ENCODE measurements at places on chromosomes 1 and 21. TPM values are rescaled to one million over a fixed set of nuclear protein-coding genes. Genes with fewer than 3 reads are reported as not detected.

GRCh38 chr1:119204961-119205357 is 64.5 kb upstream of the WARS2 start:
- H3K27me3 ChIP-seq, result no peaks in the 10 kb centered on the region
- H3K4me3 ChIP-seq, result no peak overlapping the region
- H3K36me3 ChIP-seq, result no peaks in the 10 kb centered on the region
- no peak overlapping the region for H3K27ac ChIP-seq

- H3K4me3 ChIP-seq, result no peak overlapping the region
- DNase-seq, result no peak
- H3K36me3 ChIP-seq, result no peaks in the 10 kb centered on the region
- H3K27ac ChIP-seq, result no peak overlapping the region
- no peaks in the 10 kb centered on the region for H3K27me3 ChIP-seq
Observed at GRCh38 chr1:189782295-189782694, 695.4 kb downstream of the BRINP3 start.

DNA sequence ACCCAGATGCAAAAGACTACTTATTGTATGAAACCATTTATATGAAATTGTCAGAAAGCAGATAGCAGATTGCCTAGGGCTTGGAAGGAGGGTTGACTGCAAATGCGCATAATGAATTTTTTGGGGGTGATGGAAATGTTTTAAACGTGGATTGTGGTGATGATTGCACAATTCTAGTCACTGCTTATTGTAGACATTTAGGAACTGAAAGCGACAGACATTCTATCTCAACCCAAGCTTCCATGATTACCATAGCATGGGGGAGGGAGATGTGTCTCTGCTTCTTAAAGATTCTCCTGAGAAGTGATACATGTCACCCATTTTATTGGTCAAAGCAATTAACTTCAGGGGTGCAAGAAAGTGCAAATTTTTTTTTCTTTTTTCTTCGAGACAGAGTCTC is 2.8 kb upstream of the MTF2 start:
- no peaks in the 10 kb centered on the region for H3K27me3 ChIP-seq
- DNase-seq, result no peak
- no peaks in the 10 kb centered on the region for H3K36me3 ChIP-seq
- H3K27ac ChIP-seq, result no peak overlapping the region
- H3K4me3 ChIP-seq, result no peak overlapping the region

DNA sequence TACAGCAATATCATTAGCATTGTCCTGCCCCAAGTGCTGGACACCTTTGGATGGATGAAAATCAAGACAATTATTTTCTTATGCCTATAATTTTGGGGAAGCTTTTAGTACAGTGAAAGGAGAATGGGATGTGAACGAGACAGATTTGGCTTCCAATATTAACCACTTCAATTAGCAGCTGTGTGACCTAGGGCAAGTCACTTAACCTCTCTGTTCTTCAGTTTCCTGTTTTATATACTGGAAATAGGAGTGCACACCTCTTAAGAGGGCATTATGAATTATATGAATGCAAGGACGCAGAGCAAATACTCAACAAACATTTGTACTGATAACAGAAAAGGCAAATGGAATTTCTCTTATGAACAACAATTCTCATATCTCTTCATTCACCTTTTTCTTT is 18.5 kb downstream of the CYP2J2 start:
- H3K4me1 ChIP-seq, result no peaks in the 10 kb centered on the region
- peaks cover 2% of the 10 kb centered on the region for H3K27me3 ChIP-seq
- no peak overlapping the region for H3K4me3 ChIP-seq
- no peak overlapping the region for H3K27ac ChIP-seq
- no peaks in the 10 kb centered on the region for H3K36me3 ChIP-seq

DNA sequence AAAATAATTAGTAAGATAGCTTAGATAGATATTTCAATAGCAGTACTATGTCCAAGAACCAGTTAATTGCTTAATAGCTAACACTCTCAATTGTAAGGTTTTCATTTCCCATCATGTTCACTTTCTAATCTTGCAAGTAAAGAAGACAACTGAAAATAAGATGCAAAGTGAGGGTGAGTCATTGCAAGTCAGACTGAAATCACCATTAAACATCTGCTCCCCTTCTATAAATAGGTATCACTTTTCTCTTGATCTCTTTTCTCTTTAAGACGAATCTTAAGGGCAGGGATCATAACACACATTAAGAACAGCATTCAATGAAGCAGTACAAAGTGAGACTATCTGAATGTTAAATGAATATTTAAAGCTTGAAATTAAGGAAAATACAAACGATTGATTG is 40.4 kb downstream of the UBR4 start:
- peaks cover 35% of the 10 kb centered on the region for H3K36me3 ChIP-seq
- no peak for DNase-seq
- no peak overlapping the region for H3K4me3 ChIP-seq
- H3K4me1 ChIP-seq, result no peaks in the 10 kb centered on the region
- no peak overlapping the region for H3K27ac ChIP-seq

GRCh38 chr1:204449678-204450280 is 38.2 kb upstream of the PPP1R15B start:
- H3K4me1 ChIP-seq, result no peaks in the 10 kb centered on the region
- H3K36me3 ChIP-seq, result no peaks in the 10 kb centered on the region
- no peak overlapping the region for H3K27ac ChIP-seq
- DNase-seq, result peak; percentile 50

GRCh38 chr21:27292783-27293182 is 325.9 kb upstream of the ADAMTS5 start:
- no peak overlapping the region for H3K27ac ChIP-seq
- H3K36me3 ChIP-seq, result no peaks in the 10 kb centered on the region
- no peak for DNase-seq

GRCh38 chr1:101392552-101392951 is 155.7 kb downstream of the S1PR1 start:
- no peaks in the 10 kb centered on the region for H3K27me3 ChIP-seq
- no peaks in the 10 kb centered on the region for H3K36me3 ChIP-seq
- DNase-seq, result no peak
- H3K4me3 ChIP-seq, result no peak overlapping the region
- no peaks in the 10 kb centered on the region for H3K4me1 ChIP-seq

GRCh38 chr1:116878804-116879477 is 30.8 kb upstream of the PTGFRN start:
- H3K4me1 ChIP-seq, result no peaks in the 10 kb centered on the region
- H3K36me3 ChIP-seq, result no peaks in the 10 kb centered on the region
- H3K4me3 ChIP-seq, result no peak overlapping the region
- DNase-seq, result peak; percentile 62

Gene ADCY10
- 0.24 TPM for total RNA-seq

Gene FCRL5
- 0.63 TPM for total RNA-seq

Gene MAP3K6
- total RNA-seq, result 84.8 TPM

Gene VSIG8
- not detected for total RNA-seq

Gene OR2T29
- total RNA-seq, result not detected

Gene TAGLN2
- 316 TPM for total RNA-seq

Gene RAB25
- not detected for total RNA-seq

Gene VWA1
- total RNA-seq, result 86.5 TPM
